ENCODE measurements at places on chromosomes 16 and 17.

DNA sequence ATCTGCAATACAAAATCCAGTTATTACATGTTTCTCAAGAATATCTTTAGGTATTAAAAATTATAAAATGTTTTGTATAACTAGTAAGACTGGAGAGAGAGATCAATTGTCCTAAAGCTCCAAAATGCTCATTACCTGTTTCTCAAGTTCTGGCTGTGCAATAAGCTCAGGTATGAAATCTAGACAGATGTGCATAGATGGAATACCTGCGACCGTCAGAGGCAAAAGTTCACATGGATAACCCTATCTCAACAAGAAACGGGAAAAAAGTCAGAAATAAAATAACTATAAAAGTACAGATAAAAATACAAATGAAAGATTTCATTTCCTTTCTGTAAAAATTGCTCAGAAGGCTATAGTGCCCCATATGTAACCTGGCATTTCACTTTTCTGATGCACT lies 5.8 kb upstream of the BRIP1 start:
- DNase-seq: no peak

GRCh38 chr16:529012-529575 lies 1.6 kb downstream of the CAPN15 start:
- no peak for DNase-seq

DNA sequence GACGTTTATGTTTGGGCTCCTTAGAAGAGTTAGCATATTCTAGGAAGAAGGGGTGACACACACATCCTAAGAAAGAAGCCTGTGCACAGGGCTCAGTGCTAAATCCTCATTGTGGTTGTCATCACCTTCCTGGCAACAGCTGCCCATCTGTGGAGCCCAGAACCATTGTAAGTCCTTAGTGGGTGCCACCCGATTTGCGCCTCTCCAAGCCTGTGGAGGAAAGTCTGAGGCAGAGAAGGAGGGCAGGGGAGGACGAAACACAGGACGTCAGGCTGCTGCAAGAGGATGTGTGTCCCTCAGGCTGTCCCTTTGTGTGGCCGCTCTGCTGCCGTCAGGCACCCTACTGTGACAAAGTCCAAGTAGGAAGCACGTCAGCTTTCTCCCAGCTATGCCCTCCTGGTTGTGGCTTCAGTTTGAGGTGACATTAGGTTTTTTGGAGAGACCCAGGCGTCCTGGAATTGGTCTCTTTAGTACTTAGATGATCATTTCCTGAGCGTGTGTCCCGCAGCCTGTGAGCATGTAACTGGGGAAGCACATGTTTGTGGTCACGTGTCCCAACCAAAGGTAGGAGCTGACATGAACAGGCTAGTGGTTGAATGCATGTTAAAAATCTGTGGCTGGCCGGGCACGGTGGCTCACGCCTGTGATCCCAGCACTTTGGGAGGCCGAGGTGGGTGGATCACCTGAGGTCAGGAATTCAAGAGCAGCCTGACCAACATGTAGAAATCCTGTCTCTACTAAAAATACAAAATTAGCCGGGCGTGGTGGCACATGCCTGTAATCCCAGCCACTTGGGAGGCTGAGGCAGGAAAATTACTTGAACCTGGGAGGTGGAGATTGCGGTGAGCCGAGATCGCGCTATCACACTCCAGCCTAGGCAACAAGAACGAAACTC lies 10.7 kb downstream of the CLUAP1 start:
- no peak for DNase-seq

DNA sequence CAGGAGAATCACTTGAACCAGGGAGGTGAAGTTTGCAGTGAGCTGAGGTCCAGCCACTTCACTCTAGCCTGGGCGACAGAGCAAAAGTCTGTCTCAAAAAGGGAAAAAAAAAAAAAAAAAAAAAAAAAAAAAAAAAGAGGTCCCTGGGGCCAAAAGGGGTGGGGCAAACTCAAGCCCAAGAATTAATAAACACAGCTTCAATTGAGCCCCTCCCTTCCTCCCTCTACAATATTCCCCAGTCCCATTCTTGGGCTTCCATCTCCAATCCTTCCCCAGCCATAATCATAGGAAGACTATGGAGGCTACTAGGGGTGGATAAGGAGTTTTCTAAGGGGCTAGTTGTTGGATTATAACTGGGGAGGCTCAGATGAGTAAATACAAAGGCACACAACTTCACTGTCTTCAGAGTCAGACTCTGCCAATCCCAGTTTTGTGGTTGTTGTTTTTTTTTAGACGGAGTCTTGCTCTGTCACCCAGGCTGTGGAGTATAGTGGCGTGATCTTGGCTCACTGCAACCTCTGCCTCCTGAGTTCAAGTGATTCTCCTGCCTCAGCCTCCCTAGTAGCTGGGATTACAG lies 9.5 kb downstream of the CAVIN1 start:
- no peak for DNase-seq

DNA sequence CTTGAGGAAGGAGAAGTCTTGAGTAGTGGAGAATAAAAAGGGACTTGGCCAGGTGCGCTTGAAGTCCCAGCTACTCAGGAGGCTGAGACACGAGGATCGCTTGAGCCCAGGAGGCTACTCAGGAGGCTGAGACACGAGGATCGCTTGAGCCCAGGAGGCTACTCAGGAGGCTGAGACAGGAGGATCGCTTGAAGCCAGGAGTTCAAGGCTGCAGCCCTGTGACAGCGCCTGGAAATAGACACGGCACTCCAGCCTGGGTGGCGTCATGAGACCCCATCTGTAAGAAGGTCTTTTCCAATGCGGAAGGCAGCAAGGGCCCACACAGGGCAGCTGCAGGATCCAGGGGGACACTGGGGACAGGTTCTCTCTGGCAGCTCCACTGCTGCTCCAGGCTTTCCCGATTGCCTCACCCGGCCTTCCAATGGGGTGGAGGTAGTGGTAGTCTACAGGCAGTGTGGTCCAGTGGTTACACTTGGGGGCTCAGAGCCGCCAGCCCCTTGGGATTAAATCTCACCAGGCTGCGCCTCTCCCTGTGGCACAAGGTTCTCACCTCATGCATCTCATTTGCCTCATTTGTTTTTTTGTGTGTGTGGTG lies 143.4 kb downstream of the SEC14L1 start:
- no peak for DNase-seq

All from stimulated activated CD4-positive, alpha-beta T cell treated with anti-CD3 and anti-CD28 coated beads, TNF-alpha, amount 100 ng/mL, for 24 hours (primary cell).